ENCODE measurements at places on chromosomes 6 and 20.

DNA sequence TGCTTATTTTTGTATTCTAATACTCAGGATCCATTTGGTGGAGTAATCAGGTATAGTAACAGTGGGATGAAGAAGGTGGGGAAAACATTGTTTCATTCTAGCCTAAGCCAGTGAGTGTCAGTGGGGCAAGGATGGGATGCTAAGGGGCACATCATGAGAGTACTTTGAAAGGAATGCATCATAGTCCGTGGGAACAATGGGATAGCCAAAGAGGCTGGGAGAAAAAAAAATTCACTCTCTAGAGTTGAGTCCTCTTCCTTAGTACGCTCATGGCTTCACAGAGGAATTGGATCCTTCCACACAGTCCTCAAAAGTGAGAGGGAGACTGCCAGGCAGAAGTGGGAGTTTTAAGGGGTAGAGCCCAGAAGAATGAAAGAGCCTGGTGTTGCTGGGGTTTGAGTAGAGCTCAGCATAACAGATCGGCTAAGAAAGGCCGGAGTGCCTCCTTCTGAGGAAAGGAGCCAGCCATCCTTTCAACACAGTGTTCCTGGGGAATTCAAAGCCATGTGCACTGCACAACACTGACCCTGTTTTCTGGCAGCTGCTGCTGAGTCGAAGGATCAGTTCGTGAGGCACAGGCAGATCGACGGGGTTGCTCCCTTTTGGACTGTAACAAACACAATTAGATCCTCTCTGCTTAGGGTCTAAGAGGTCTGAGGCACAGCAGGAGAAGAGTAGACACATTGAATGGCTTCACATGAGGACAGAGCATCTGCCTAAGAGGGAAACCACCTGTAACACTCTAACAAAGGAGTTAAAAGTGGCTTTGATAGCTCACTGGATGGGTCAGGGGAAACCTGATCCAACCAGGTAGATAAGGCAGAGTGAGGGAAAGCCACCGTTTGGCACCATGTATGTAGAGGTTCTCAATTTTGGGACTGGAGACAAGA lies 61.2 kb downstream of the ELOVL5 start:
- no peak overlapping the region for H3K4me3 ChIP-seq
- H3K36me3 ChIP-seq, result no peaks in the 10 kb centered on the region

DNA sequence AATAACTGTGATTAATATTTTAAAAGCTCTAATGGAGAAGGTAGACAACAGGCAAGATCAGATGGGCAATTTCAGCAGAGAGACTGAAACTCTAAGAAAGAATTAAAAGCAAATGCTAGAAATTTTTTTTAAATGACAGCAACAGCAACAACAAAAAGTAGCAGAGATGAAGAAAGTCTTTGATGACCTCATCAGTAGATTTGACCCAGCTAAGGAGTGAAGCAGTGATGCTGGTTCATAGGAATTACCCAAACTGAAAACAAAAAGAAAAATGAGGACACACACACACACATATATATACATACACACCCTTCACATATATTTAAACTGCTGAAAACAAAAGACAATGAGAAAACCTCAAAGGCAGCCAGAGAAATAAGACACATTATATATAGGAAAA lies 197.6 kb upstream of the ARID1B start:
- H3K36me3 ChIP-seq, result no peaks in the 10 kb centered on the region
- H3K4me1 ChIP-seq, result no peaks in the 10 kb centered on the region
- no peak overlapping the region for H3K4me3 ChIP-seq
- no peak overlapping the region for H3K27ac ChIP-seq
- H3K27me3 ChIP-seq, result no peaks in the 10 kb centered on the region

- no peak overlapping the region for H3K27ac ChIP-seq
- no peaks in the 10 kb centered on the region for H3K27me3 ChIP-seq
- H3K36me3 ChIP-seq, result no peaks in the 10 kb centered on the region
- no peak overlapping the region for H3K4me3 ChIP-seq
- no peak for DNase-seq
Observed at GRCh38 chr6:3769610-3770009, 18.1 kb upstream of the PXDC1 start.

- H3K27me3 ChIP-seq, result no peaks in the 10 kb centered on the region
- no peaks in the 10 kb centered on the region for H3K4me1 ChIP-seq
- H3K36me3 ChIP-seq, result no peaks in the 10 kb centered on the region
- DNase-seq, result no peak
Observed at GRCh38 chr6:112311950-112312547, 35.1 kb upstream of the RFPL4B start.

GRCh38 chr6:131807644-131808459 lies at the start of gene ENPP1:
Gene ENPP1 (plus strand): TSS chr6:131808020. CDS start chr6:131808036, 16 bp downstream.
- H3K4me1 ChIP-seq, result no peaks in the 10 kb centered on the region
- H3K27me3 ChIP-seq, result no peaks in the 10 kb centered on the region
- H3K36me3 ChIP-seq, result no peaks in the 10 kb centered on the region
- peak within 1 kb of the TSS; percentile 82 for H3K4me3 ChIP-seq
- peak within 1 kb of the TSS; percentile 80 for H3K27ac ChIP-seq

- no peak overlapping the region for H3K27ac ChIP-seq
- no peaks in the 10 kb centered on the region for H3K27me3 ChIP-seq
- no peak overlapping the region for H3K4me3 ChIP-seq
- H3K36me3 ChIP-seq, result no peaks in the 10 kb centered on the region
- no peaks in the 10 kb centered on the region for H3K4me1 ChIP-seq
Observed at GRCh38 chr20:44576297-44576696, 6.1 kb upstream of the PKIG start.

- peaks cover 5% of the 10 kb centered on the region for H3K4me1 ChIP-seq
- no peaks in the 10 kb centered on the region for H3K36me3 ChIP-seq
- H3K27me3 ChIP-seq, result no peaks in the 10 kb centered on the region
- peak overlapping the region; percentile 79 for H3K4me3 ChIP-seq
- peak; percentile 88 for DNase-seq
Observed at GRCh38 chr6:157323966-157324300, 614 bp upstream of the TMEM242 start.

DNA sequence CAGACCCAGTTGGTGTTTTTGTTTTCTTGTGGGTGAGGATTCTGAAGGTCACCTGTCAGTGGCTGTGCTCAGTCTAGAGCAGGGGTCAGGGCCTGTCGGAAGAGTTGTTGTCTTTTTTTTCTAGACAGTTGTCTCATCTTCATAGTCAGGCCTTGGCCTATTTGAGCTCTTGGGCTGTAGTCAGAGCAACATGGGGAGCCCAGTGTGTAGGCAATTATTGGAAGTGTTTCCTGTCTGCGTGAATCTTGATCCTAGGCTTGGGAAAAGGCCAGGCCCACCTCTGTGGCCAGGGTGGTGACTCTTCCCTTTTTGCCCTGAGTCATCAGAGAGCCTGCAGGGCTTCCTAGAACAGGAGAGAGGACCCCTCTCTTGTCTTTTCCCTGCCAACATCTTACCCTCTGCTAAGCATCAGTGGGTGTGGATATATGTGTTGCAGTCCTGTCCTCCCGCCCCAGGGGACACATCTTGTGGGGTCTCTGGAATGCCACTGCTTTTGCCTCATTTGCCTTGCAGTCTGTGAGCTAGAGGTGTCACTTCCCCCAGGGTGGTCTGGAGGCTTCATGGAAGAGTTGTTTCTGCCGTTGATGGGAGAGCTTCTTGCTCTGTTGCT lies 11.4 kb downstream of the TJAP1 start:
- no peak overlapping the region for H3K4me3 ChIP-seq
- peaks cover 4% of the 10 kb centered on the region for H3K4me1 ChIP-seq
- H3K27ac ChIP-seq, result no peak overlapping the region
- DNase-seq, result no peak
- H3K36me3 ChIP-seq, result no peaks in the 10 kb centered on the region

GRCh38 chr6:110322874-110323242 lies 35.3 kb downstream of the METTL24 start:
- DNase-seq, result no peak
- H3K27ac ChIP-seq, result no peak overlapping the region
- H3K36me3 ChIP-seq, result no peaks in the 10 kb centered on the region
- H3K4me1 ChIP-seq, result no peaks in the 10 kb centered on the region
- no peaks in the 10 kb centered on the region for H3K27me3 ChIP-seq
- no peak overlapping the region for H3K4me3 ChIP-seq

GRCh38 chr6:34276881-34277762 lies 28.3 kb upstream of the SMIM29 start:
- DNase-seq, result no peak
- no peak overlapping the region for H3K27ac ChIP-seq
- no peaks in the 10 kb centered on the region for H3K27me3 ChIP-seq
- H3K4me3 ChIP-seq, result no peak overlapping the region
- H3K36me3 ChIP-seq, result no peaks in the 10 kb centered on the region

DNA sequence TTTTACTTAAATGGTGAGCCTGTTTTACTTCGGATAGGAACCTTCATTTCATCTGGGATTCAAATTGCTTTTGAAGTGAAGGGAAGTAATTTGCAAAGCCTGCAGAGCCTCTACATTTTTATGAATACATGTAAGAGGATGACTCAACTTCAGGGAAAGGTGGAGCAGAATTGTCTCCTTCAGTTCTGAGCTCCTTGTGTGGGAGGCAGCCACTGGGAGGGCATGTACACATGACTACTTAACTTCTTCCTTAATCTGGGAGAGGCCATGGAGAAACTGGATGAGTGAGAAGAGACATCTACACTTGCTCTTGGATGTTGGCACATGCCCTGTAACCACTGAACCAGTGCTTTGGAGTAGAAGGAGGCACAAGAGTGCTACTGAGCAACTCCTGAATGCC lies 145.1 kb upstream of the NRSN1 start:
- no peaks in the 10 kb centered on the region for H3K36me3 ChIP-seq
- no peaks in the 10 kb centered on the region for H3K27me3 ChIP-seq
- no peak overlapping the region for H3K27ac ChIP-seq
- no peak overlapping the region for H3K4me3 ChIP-seq
- no peak for DNase-seq
- H3K4me1 ChIP-seq, result no peaks in the 10 kb centered on the region

DNA sequence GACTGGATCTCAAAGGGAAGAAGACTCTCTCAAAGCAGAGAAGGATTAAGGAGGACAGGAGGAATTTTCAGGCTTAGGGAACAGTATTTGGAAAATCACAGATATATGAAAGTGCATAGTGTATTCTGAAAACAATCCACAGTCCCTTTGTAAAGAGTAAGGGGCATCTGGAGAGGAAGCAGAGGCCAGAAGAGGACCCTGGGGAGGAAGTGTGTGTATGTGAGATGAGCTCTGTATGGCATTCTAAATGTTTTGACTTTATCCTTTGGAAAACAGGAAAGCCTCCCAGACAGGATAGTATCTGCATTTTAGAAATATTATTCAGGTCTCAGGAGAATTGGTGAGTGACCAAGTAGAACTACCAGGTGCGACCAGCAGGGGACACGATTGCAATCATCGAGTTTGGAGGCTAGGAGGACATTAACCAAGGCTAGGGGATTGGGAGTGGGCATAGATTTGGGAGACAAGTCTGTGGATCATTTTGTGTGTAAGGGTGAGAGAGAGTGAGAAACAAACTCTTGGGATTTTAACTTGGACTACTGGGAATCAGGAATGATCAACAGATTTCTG lies 38.3 kb upstream of the FAM184A start:
- H3K27me3 ChIP-seq, result no peaks in the 10 kb centered on the region
- H3K4me1 ChIP-seq, result no peaks in the 10 kb centered on the region
- no peaks in the 10 kb centered on the region for H3K36me3 ChIP-seq
- no peak overlapping the region for H3K27ac ChIP-seq

GRCh38 chr6:107105511-107106116 lies 9.7 kb downstream of the BEND3 start:
- no peaks in the 10 kb centered on the region for H3K27me3 ChIP-seq
- H3K36me3 ChIP-seq, result no peaks in the 10 kb centered on the region
- H3K27ac ChIP-seq, result no peak overlapping the region
- no peak overlapping the region for H3K4me3 ChIP-seq
- H3K4me1 ChIP-seq, result no peaks in the 10 kb centered on the region
- DNase-seq, result no peak

- H3K4me3 ChIP-seq, result no peak overlapping the region
- H3K4me1 ChIP-seq, result no peaks in the 10 kb centered on the region
- DNase-seq, result no peak
- no peaks in the 10 kb centered on the region for H3K27me3 ChIP-seq
- H3K27ac ChIP-seq, result no peak overlapping the region
Observed at GRCh38 chr6:21967056-21967974, 329.5 kb downstream of the PRL start.

- no peak overlapping the region for H3K27ac ChIP-seq
- peaks cover 6% of the 10 kb centered on the region for H3K4me1 ChIP-seq
- DNase-seq, result no peak
Observed at GRCh38 chr6:157276134-157276532, 47.2 kb downstream of the TMEM242 start.

DNA sequence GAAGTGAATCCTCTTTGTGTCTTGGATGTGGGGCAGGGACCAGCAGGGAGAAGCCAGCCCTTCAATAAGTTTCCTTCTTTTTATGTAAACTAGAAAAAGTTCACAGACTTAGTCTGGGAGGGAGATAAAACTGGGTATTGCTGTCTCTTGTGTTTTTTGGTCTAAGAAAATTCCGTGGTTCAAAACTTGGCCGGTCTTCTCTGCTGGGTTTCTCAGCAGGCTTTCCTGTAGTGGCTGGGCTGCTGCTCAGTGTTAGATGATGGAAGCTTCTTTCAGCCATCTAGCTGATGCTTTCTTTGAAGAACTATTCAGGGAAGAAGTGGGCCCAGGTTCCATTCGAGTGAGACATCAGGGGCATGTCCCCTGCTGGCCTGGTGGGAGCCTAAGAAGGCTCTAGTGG lies 70.7 kb upstream of the SCP2D1 start:
- H3K36me3 ChIP-seq, result no peaks in the 10 kb centered on the region
- H3K27me3 ChIP-seq, result no peaks in the 10 kb centered on the region
- no peak overlapping the region for H3K4me3 ChIP-seq
- no peaks in the 10 kb centered on the region for H3K4me1 ChIP-seq

Data from right lobe of liver (tissue), 6 donors.